ENCODE measurements at places on chromosomes 2 and 18.

DNA sequence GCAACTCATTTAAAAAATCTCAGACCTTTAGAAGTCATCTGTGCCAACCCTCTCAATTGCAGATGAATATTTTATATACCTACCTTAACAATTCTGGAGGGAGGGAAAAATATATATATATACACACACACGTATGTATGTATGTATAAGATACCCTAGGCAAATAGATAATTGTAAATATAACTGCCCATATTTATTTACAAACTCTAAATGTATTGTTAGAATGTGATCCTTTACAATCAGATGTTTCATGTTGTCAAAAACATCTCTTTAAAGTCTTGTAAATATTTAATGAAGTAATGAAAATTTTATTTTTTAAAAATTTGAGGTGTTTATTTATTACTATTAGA lies 11.6 kb downstream of the ANKRD12 start:
- DNase-seq: no peak

- DNase-seq: no peak
Measured at GRCh38 chr2:231583982-231584381, 8.7 kb upstream of the TEX44 start.

DNA sequence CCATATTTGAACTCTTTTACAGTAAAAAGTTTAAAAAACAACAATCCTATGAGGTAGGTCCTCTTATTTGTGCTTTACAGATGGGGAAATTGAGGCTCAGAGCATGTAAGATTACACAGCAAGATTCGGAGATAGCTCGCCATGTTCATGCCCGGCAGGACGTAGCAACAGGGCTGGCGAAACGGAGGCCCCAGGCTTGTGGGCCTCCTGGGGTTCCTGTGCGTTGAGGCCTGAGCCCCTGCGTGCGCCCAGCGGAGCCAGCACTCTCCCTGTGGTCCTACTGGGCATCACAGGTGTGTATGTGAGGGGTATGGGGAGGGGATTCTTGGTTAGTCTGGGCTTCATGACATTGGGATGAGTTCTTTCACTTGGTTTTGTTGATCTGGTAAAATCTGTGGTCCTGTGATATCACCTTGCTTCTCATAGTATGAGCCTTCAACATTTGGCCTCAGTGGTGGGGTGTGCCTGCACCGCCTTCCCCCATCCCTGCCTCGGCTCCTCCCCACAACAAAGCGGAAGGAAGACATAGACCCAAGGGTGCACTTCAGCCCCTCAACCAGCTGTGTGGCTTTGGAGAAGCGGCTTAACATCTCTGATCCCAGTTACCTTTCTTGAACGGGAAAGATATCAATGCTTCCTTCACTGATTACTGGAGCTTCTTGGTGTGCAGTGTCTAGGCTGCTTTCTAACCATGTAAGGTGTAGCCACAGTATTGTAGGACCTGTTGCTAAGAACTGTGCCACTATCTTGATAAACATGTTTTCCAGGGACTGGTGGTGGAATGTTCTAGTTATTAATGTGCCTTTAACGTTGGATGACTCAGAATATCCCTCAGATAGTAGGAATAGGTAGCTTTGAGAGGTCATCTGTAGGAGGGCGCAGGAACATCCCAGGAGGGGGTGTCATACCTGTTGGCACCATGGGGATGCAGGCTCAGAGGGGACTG lies 37.2 kb downstream of the HPCAL1 start:
- DNase-seq: no peak

DNA sequence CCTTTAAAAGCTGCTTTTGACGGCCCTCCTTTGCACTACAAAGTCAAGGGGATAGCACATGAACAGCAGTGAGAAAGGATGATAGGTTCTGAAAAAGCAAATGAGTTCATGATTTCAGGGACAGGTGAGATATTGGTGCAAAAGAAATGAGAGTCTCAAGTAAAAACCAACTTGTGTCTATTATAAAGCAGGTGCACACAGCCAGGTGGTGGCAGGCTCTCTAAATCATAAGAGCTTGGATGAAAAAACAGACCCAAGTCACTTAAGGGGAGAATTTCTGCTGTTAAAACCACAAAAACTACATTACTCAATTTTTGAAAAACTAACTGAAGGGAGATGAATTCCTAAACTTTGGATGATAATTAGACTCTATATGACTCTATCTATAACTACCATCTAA lies 201.5 kb downstream of the SP3 start:
- no peak for DNase-seq

GRCh38 chr2:150424406-150424805 lies 63.1 kb downstream of the RND3 start:
- DNase-seq: no peak

- DNase-seq: no peak
Measured at GRCh38 chr2:109166811-109167210, 37.8 kb downstream of the SH3RF3 start.

DNA sequence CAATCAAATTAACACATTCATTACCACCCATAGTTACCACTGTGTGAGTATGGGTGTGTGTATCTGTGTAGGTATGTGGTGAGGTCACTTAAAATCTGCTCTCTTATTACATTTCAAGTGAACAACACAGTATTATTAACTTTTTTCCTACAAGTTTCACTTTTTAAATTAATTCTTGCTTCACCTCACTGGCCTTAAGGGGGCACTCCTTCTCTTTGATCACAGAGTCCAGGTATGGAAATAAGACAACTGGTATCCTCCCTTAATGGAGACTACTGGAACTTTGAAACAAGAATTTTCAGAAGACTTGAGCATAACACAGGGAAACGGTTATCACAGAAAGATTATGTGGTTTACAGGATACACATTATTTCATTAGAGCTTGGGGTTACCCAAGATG lies 255.8 kb downstream of the ASXL3 start:
- no peak for DNase-seq

DNA sequence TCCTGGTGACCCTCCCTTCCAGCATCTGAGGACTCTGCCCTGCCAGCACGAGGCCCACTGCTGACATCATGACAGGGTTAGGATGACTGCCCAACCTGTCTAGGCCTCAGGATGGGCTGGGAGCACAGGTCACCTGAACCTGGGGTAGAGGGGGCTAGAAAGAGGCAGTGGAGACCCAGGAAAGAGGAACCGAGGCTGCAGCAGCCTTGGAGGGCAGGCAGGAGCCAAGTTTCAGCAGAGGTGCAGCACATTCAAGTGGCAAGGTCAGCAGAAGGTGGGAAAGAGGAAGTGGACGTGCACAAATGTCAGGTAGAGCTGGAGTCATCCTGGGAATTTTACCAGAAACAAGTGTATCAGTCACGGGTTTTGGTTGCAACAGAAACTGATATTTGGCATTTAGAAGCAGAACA lies 13.6 kb upstream of the RAB10 start:
- DNase-seq: no peak

- no peak for DNase-seq
Measured at GRCh38 chr2:101282980-101283379, 25.5 kb downstream of the RNF149 start.

- DNase-seq: no peak
Measured at GRCh38 chr2:164737612-164738081, 104.0 kb downstream of the COBLL1 start.

Data from non-pigmented ciliary epithelial cell (primary cell).